RPMI8226 (cell line): ENCODE measurements at places on chromosomes 4 and X.

- peak; percentile 10 for DNase-seq
Measured at GRCh38 chr4:75512386-75513211, 1.6 kb downstream of the RCHY1 start.

DNA sequence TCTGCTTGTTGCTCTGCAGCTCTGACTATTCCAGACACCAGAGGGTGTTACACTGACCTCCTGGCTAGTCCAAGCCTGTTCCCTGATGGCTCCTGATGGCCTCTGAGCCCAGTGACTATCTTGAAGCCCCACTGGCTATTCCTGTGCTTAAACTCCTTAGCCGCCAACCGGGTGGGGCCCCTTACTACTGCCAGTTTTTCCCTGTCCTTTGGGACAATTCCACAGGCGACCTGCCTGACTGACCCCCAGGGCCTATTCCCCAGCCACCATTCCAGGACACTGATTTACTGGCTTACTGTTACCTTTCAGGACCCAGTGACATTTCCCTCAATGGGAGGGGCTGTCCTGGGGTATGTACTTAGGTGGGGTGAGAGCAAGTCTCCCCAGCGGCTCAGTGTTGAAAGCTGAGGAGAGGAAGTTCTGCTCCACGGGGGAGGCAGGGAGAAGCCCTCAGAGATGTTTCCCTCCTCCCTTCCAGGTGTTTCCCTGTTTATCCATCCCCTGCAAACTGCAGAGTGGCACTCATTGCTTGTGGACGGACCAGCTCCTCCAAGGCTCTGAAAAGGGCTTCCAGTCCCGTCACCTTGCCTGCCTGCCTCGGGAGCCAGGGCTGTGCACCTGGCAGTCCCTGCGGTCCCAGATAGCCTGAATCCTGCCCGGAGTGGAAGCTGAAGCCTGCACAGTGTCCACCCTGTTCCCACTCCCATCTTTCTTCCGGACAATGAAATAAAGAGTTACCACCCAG lies 4.0 kb downstream of the TIMP1 start:
- DNase-seq, result no peak

GRCh38 chr4:182429896-182430295 lies 186.7 kb downstream of the TENM3 start:
- no peak for DNase-seq

DNA sequence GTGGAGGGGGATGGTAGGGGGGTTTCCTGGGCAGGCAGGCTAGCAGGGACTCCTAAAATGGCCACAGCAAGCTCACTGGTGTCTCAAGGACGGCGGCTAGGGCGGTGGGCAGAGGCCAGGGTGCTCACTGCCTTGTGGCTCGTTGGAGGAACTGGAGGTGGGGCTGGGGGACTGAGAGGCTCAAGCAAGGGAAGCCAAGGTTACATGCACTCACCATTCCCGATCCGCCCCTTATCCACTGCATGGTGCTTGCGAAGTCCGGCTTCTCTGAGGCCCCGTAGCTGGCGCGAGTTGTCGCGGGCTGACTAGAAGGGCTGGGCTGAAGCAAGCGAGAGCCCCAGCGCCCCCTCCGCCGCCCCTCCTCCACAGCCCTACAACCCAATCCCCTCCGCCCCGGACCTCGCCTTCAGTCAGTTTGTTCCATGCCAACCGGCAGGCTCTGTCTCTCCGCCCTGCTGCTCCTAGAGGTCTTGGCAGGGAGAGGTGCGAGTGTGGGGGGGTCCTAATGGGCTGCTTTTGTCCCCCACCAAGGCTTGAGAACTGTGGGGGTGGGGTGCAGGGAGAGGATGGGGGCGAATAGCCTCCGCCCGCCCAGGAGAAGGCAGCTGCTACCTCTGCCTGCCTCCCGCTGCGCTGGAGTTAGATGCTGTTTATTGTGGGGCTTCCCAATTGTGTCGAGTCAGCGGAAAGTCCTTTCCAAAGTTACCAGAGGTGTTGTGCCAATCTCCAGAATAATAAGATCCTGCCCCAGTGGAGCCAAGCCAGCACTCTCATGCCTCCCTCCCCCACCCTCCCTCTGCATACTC lies at the start of gene ARHGEF9:
Gene ARHGEF9, minus strand, starts transcription at position 313 of the 806 bp plus-strand sequence. Its CDS starts 69 bp downstream, at position 244.
- no peak for DNase-seq

DNA sequence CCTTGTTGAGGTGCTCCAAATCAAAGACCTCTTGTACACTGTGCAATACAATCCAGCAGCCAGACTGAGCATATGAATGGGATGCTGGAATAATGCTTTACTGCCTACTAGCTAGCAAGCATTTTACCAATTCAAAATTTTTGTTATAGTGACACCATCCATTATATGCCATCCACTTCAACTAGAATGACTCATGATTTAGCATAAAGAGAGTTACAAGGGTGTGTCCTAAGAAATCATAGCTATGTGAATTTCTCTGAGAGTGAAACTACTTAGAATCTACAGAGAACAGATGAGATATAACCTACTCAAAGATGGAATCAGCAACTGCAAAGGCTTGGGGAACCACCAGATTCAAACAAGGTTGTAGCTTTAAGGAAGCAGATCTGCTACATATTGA lies 221.9 kb downstream of the LHFPL1 start:
- no peak for DNase-seq

GRCh38 chrX:149476513-149476912 lies 28.6 kb downstream of the IDS start:
- DNase-seq, result no peak

- DNase-seq, result no peak
Measured at GRCh38 chr4:53713296-53713695, 122.0 kb upstream of the LNX1 start.
